ENCODE measurements at places on chromosomes 1 and 21.

- DNase-seq, result no peak
Observed at GRCh38 chr1:29808141-29808995, 572.0 kb downstream of the PTPRU start.

GRCh38 chr1:117618450-117619122 is 12.7 kb downstream of the TENT5C start:
- no peak for DNase-seq

DNA sequence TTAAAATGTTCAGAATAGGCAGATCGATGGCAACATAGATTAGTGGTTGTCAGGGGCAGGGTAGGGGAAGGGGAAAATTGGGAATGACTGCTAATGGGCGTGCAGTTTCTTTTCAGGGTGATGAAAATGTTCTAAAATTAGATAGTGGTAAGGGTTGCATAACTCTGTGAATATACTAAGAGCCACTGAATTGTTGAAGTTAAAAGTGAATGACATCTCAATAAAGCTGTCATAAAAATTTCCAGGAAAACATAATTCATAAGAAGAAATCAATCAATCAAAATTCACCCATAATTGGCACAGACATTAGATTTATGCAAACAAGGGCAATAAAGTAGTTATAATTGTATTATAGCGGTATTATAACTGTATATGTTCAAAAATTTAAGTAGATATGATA is 228.2 kb downstream of the PCP4 start:
- no peak for DNase-seq

- peak; percentile 7 for DNase-seq
Observed at GRCh38 chr1:28971980-28972771, 57.8 kb downstream of the EPB41 start.

DNA sequence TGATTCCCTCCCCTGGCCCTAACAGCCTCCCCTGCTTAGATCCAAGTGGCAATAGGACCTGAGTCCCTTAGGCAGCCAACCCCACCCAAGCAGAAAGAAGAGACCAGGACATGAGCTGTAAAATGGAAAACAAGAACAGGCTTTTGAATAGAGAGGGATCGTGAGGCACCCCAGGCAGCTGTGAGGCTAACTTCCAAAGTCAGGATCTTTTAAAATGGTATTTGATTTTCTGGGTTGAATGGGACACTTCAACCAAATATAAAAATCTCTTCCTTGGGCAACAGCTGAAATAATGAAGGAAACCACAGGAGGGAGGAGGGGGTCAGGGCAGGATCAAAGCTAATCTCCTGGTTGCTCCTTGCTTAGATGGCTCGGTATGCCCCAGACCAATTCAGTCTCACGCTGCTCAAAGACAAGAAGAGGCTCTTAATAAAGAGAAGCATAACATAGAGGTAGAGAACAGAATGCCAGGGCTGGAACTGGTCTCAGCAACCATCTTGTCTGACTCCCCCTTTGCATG is 28.6 kb upstream of the AVPR1B start:
- DNase-seq, result no peak

DNA sequence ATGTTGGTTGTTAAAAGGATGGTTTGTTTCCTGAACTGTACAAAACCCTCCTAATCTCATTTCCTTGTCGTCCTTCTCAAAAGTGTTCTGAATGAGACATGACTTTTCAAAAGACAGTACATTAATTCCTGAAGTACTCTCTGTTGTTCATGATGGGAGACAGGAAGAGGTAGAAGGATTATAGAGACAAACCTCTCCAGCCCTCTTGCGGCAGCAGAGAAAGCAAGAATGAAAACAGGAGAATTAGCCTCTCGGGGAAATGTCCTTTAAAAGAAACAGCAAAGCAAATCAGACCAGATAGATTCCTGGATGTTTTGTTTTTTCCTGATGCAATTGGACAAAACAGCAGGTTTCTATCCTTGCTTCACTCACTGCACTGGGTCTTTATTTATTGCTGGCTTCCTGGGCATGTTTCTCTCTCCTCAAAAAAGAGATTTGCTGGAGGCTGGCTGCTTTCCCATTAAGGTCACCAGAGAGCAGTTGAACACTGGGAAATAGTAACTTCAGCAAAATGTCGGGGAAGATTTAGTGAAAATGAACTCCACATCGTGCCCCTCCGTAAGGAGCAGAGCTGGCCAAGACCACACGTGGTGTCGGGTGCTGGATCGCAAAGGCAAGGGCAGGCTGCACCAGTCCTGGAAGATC is 145.8 kb upstream of the SYT6 start:
- DNase-seq, result no peak

- DNase-seq, result peak; percentile 18
Observed at GRCh38 chr1:36609241-36610027, 126.7 kb upstream of the CSF3R start.

- no peak for DNase-seq
Observed at GRCh38 chr1:199356561-199356960, 670.9 kb upstream of the NR5A2 start.

- no peak for DNase-seq
Observed at GRCh38 chr1:80202118-80202517, 1195.6 kb upstream of the ADGRL4 start.

DNA sequence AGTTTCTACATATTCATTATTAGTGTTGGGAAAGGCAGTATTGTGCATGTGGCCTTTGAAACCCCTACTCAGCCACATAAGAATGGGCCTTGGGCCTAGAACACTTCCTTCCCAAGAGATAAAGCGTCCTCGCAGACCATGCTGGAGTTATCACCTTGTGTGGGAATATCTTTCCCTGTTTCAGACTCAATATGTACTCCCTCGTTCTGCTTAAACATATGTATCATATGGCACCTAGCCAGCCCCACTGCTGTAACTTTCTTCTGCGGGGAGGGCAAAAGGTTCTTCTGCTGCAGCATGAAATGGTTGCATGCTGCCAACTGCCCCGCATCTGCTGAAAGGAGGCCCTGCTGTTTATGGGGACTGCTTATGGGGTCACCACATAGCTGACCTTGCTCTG is 92.0 kb downstream of the CRB1 start:
- DNase-seq, result no peak

GRCh38 chr1:71583756-71584155 is 502.9 kb upstream of the ZRANB2 start:
- no peak for DNase-seq

GRCh38 chr21:15444118-15444960 is 285.4 kb upstream of the USP25 start:
- DNase-seq, result no peak

DNA sequence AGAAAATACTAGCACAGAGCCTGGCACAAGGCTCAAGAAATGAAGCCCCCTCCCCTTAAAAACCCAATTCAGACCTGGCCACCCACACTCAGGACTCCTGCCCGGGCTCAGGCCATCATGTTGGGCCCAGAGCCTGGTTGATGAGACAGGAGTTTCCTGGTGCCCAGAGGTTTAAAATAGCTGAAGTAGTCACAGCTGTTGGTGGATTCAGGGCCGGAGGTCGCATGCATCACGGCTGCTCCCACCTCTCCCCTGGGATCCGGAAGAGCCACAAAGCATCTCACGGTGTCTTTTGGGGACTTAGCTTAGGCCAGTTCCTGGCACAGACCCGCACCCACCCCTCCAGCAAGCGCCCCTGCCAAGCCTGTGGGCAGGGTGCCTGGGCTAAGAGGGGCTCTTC is 2.6 kb upstream of the PADI2 start:
- no peak for DNase-seq

DNA sequence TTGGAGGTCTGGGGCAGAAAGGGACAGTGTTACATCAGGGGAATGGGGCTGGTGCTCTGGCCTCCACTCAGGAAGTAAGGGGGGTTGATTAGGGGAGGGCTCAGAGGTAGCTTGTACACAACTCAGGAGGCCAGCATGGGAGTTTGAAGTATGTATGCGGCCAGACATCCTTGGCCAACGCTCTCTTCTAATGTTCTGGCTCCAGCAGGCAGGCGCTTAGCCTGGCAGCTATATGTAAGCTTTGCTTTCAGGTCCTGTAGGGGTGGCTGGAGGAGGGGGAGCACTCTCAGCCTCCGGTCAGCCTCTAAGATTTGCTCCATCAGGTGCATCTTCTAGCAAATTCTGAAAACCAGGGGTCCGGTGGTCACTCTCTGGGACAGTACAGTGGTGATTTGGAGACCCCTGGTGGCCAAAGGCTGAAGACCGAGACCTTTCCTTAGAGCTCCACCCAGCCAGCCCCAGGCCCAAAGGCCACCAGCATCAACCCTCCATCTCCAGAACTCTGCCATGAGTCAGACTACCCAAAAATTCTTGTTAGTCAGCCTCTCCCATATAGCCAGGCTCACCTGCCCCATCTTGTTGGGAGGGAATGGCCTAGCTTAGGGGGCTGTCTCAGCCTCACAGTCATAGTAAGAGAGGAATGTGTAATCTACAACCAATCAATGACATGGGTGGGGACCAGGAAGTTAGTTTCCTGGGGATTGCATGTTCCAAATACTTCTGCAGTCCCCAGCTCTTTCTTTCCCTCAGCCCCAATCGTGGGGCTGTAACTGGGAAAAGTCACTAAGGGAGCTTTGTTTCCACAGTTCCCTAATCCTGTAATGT is 9.7 kb upstream of the COL8A2 start:
- no peak for DNase-seq

DNA sequence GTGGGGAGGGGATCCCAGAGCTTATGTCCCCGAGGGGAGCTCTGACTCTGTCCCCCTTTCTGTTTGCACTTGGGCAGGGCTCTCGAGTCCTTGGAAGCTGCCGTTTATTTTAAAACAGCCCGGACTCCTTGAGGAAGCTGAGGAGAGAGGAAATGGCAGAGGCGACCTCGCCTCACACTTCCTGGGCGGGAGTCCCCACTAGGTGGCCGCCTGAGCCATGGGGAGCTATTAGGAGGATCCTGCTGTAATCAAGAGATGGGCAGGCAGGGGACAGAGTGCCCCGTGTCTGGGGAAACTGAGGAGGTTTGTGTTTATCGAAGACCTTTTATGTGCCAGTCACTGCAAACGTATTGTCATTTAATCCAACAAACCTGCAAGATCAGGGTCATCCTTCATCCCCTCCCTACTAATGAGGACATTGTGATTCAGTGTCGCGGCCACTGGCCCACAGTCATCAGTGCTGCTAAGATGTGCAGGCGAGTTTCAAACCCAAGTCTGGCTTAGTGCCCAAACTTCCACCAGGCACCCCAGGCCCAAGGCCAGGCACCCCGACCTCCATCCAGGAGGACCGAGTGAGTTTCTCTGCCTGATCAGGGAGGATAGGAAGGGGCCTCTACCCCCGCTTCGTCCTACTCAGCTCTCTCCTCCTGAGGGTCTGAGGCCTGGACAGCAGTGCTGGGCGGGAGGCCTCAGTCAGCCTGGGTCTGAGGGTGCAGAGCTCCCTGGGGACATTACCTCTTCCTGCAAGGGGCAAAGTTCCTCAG is 316.9 kb upstream of the VAMP3 start:
- no peak for DNase-seq

DNA sequence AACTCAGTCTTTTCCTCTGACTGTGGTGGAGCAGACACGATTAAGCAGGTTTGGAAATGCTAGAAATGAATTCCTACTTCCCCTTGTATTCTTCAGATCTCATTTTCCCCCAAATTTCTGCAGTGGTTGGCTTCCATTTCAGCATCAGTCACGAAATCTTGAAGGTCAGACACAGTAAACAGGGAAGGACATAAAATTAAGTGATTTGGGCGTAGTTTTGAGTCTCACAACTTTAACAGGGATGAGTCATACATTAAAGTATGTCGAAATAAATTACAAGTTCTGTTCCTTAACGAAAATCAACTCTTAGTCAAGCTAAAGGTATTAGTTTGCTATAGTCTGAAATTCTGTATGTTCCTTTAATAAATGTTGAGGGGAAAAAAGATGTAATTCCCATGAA is 61.1 kb downstream of the HNRNPR start:
- DNase-seq, result no peak

- DNase-seq, result no peak
Observed at GRCh38 chr1:1393428-1393827, 5.7 kb downstream of the CCNL2 start.

DNA sequence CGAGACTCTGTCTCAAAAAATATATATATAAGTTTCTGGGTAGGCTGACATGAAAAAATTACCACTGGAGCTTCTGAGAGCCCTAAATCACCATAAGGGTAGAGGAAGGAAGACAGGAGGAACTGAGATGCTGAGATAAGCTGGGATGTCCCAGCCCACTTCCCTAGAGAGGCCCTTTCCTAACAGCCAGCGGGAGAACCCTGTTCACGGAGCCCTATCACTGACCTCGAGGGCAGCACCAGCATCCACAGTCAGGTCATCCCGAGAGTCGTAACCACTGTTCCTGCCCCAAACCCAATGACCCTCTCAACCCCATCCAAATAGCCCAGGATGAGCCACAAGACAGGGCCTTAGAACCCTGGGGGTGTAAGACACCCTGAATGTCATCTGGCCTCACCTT is 77.5 kb downstream of the CD34 start:
- DNase-seq, result no peak

DNA sequence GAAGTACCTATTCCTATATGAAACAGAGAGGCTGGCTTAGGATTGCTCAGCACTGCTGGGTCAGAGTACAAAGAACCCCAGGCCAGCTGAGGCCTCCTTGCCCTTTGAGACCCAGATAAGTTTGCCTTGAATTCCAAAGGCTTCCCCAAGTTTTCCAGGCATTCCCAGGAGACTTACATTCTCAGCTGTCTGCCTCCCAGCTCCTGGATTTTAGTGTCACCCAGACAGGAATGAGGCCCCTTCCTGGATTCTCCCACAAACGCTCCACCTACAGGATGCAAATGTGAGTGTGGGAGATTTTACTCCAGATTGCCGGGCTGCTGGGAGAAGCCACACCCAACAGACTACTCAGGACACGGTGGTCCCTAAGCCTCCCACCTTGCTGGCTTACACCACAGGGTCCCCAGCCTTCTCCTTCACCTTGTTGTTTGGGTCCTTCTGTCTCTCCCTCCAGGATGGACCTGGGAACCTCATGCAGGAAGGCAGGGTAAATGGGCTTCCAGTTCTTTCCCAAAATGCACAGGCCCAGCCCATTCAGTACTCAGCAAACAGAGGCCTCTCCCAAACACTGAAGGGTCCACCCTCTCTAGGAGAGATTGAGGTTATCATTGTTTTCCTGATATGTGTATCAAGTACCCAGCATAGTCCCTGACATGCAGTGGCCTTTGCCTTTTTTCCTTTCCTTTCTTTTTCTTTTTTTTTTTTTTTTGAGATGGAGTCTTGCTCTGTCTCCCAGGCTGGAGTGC is 10.6 kb downstream of the RHBG start:
- no peak for DNase-seq

- DNase-seq, result no peak
Observed at GRCh38 chr1:11766429-11766776, 4.4 kb downstream of the C1orf167 start.

- DNase-seq, result no peak
Observed at GRCh38 chr1:236494082-236494481, 29.7 kb upstream of the LGALS8 start.

GRCh38 chr1:156356875-156357534 is 12.0 kb upstream of the RHBG start:
- DNase-seq, result peak; percentile 30

DNA sequence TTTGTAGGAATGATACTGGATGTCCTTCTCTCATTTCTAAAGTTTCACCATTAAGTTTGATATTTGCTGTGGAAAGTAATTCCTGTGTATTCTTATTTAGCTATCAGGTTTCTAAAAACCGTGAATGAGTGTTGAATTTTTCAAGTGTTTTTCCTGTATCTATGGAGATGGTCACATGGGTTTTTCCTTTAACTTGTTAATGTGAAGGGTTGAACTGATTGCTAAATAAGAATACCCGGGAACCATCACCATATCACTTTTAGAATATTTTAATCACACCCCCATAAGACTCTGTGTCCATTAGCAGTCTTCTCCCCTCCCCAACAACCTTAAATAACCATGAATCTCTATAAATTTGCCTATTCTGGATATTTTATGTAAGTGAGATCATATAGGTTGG is 16.5 kb upstream of the ASAP3 start:
- no peak for DNase-seq

GRCh38 chr1:24513706-24514105 is 11.1 kb downstream of the RCAN3 start:
- DNase-seq, result no peak
